ENCODE measurements at places on chromosomes 12 and 14.

DNA sequence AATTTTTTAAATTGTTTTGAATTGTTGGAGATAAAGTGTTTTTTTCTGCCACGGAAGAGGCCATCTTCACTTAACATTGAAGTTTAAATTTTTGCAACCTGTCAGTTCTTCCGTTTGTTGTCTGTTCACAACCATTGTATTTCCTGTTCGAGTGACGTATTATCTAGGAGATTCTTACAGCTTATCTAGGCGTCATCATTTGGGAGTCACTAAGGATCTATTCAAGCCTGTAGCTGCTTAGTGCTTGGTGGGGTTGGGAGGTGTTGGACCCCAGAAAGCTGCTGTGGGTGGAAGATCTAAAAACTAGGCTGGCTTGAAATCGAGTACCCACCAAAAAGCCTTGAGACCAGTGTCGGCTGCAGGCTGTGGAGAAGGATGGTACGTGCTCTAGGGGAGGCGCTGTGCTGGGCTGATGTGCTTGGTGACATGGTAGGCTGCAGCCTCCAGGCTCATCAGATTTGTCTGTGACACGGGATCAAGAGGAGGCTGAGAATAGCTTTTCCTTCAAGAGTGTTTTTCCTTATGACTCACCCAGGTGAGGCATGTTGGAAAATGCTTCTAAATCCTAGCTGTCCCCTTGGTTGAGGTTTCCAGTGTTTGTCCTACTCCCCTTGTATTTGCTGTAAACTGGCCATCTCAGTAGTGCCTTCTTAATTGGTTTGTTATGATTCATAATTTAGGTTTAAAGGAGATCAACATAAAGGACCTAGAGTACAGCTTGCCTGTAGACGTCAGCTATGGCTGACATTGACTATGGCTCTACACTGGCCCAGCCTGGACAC is 57.8 kb downstream of the ATG14 start:
- DNase-seq, result no peak

- DNase-seq, result no peak
These were observed 175.6 kb upstream of the HIF1A start for GRCh38 chr14:61519735-61520134.

GRCh38 chr14:55045087-55045486 is 6.4 kb upstream of the MAPK1IP1L start:
- no peak for DNase-seq

GRCh38 chr12:119713551-119714031 is 45.7 kb downstream of the PRKAB1 start:
- no peak for DNase-seq

DNA sequence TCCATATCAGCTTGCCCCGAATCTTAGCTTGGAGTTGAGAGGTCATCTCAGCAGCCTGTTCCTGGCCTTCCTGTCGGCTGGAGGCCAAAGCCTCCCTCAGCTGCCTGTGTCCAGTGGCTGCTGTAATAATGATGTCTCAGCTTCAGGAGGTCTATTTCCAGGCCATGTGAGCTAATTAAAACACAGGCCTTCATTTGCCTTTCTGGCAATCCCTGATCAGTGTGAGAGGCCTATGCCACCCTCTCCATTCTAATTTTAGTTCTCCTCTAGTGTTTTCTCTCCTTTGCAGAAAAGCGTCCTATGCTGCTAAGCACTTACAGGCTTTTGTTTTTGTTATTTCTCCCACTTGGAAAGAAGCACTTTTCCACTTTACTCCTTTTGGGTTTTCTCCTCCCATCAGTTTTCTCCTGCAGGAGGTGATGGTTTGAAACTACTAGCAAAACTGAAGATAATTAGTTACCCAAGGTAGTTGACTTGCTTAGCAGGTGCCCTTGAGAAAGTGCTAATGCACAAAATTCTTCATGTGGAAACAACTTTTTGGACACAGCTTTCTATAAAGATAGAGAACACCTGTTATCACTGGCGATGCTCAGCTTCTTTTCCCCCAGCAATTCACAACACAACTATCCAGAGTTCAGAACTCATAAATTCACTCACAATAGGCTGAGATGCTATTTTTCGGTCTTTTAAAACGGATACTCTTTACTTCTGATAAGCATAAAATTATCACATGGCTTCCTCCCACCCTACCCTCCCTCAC is 255.3 kb upstream of the GARIN6 start:
- no peak for DNase-seq

- DNase-seq, result no peak
These were observed 116.8 kb downstream of the SCARB1 start for GRCh38 chr12:124746649-124747425.

DNA sequence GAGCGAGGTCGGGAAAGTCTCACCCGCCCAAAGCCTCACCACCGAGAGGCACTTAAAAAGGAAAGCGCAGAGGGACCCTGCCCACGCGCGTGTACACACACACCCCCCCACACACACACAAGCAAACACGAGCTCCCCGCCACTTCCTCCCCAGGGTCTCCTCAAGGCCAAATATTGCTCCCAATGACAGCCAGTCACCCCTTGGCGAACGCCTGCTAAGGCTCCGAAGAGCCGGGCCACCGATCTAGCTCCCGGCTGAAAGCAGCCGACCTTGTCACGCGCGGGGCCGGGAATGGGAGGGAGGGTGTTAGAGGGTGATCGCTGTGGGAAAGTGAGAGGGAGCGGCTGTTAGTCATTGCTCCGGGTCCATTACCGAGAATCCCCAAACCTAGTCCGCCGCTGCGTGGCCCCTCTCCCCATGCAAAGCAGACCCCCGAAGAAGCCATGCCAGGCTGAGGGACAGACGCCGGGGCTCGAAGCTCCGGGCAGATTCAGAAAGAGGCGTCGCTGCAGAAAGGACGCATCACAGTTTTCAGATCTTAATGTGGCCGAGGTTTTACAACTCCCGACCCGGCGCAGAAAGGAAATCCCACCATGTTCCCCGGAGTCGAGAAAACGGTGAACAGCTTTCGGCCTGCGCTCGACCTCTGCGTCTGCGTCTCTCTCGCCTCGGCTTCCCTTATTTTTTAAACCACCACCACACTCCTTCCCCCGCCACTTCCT is 2.6 kb downstream of the BMP4 start:
- peak; percentile 48 for DNase-seq

GRCh38 chr12:95202691-95203486 is 14.4 kb downstream of the FGD6 start:
- DNase-seq, result no peak

DNA sequence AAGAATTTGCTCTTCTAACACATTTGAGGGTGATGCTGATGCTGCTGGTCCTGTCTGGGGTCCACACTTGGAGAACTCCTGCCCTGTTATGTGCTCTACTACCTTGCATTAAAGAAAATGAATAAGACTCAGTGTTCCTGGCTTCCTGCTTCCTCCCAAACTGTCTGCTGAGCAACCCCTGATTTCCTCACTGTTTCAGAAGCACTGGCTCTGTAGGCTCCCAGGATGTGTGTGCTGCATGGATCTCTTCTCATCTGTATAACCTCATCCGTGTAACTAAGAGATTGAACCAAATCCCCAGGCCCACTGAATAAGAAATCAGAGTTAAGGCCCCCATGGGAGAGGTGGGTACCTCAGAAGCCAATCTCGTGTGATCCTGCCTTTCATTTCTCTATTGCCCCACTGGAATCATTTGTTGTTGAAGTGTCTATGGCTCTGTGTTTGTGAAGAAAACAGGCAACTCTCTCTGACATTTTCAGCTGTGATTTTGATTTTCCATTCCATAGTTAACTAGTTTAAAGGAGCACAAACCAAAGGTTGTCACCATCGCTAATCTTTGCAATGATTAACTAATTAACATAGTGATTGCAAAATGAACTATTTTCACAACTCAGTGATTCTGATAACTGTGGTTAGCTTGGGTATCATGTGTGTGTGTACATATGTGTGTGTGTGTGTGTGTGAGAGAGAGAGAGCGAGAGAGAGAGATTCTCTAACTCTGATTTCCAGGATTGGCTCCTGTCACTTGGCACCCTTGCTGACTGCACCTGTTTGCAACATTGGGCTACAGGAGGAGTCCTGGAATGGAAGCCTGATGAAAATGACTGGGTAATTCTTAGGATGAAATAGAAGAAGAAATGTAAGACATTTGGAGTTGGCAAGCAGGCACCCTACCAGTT is 196.2 kb downstream of the SLC38A4 start:
- no peak for DNase-seq

DNA sequence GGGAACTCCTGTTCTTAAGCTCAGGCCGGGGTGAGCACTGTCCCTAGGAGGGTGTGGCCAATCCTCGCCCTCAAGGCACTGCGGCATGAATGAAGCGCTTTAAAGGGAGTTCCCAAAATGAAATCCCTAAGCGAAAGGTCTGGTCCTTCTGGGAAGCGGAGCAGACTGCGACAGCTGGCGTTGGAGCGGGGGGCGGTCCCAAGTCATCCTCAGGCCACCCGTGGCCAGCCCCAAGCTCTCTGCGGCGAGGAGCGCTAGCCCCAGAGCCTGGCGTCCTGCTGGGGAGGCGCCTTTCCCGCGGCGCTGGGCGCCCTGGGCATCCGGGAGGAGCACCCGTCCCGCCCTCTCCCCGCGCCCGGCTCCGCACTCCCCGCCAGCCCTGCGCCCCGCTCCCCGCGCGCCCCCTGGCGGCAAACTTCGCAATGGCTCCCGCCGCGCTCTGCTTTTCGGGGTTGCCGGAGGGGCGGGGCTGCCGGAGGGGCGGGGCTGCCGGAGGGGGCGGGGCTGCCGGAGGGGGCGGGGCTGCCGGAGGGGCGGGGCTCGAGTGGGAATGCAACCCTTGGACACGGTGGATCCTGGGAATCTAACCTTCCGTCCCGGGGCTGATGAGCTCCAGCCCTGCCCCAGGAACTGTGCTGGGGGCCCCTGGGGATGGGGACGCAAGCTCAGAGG is 25.4 kb downstream of the ZBTB42 start:
- DNase-seq, result peak; percentile 87

DNA sequence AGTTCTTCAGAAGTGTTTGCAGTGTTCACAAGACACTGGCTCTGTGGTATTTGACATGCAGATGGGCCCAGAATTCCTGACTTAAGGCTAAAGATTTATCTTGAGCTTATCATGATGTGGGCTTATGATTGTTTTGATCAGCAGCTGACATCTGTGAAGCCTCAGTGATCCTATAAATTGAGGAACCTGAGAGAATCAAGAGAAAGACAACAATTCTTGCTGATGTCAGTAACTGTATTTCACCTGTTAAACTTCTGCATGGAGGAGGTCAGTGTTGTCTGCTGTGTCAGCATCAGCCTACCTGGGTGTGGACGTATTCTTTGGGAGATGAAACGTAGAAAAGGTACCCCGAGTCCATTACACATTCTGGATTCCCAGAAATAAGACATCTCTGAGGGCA is 33.3 kb downstream of the TRAF3 start:
- no peak for DNase-seq

- DNase-seq, result no peak
These were observed 405.4 kb downstream of the TMTC2 start for GRCh38 chr12:83092129-83092528.

GRCh38 chr12:96438330-96438729 is 38.1 kb upstream of the CDK17 start:
- no peak for DNase-seq

GRCh38 chr14:92465353-92466055 is 48.1 kb upstream of the RIN3 start:
- no peak for DNase-seq

DNA sequence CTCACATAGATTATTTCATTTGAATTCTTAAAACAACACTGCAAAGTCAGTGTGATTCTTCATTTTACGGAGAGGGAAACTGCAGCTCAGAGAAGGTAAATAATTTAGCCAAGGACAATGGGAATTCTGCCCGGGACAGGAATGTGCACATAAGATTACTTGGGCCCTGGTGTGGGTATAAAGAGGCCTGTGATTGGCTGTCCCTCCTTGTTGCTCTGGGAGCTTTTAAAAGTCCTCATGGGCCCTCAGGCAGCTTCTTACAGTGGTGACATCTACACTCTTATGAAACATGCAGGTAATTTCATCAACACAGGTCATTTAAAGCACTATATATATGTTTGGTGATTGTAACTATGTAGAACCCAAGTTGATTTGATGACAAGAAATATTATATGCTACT is 100.3 kb downstream of the ESR2 start:
- no peak for DNase-seq

DNA sequence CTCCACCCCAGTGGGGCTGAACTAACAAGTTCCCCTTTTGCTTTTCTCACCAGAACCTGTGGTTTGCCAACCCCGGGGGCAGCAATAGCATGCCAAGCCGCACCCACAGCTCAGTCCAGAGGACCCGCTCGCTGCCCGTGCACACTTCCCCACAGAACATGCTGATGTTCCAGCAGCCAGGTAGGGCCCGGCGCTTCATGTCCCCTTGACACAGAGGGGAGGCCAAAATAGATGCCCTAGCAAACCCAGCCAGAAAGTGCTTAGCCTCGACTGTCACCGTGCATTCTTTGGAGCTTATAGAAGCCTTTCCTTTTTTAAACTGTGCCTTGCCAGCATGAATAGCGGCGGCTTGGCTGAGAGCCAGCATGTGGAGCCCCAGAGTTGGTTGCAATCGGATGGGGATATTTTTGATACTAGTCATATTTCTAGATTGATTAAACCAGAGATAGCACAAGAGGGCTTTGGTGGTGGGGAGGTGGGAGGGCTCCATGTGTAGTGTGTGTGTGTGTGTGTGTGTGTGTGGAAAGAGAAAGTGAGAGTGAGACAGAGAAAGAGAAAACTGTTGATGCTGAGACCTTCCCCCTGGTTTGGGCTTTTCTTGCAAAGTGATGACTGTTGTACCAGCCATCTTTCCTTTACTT is 126.1 kb downstream of the GCH1 start:
- no peak for DNase-seq

DNA sequence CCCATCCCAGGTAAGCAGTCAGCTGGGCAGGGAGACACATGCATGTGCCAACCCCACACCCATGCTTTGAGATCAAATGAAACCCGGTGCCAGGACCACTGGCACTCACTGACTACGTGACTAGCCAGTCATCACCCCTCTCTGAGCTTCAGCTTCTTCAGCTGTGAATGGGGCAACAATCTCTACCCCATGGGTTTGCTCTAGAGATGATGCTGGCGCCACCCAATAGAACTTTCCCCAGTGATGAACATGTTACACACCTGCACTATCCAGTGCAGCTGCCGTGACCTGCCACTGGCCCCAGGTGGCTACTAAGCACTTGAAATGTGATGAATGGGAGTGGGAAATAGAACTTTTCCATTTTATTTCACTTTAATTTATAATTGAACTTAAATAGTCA is 70.3 kb downstream of the PITPNM2 start:
- DNase-seq, result no peak

DNA sequence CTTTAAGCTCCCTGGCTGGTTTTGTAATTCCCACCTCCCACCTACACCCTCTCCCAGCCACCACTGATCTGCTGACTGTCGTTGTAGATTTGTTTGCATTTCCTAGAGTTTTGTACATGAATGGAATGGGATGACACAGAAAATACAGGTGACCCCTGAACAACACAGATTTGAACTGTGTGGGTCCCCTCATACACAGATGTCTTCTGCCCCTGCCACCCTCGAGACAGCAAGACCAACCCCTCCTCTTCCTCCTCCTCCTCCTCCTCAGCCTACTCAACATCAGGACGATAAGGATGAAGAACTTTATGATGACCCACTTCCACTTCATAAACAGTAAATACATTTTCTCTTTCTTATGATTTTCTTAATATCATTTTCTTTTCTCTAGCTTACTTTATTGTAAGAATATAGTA is 28.8 kb downstream of the SYNE3 start:
- DNase-seq, result no peak

Data from uterus (tissue), 4 donors.